ENCODE measurements at places on chromosomes 5 and 9.
A peak's percentile ranks its signal among the peaks of the same experiment; 100 is the strongest.

DNA sequence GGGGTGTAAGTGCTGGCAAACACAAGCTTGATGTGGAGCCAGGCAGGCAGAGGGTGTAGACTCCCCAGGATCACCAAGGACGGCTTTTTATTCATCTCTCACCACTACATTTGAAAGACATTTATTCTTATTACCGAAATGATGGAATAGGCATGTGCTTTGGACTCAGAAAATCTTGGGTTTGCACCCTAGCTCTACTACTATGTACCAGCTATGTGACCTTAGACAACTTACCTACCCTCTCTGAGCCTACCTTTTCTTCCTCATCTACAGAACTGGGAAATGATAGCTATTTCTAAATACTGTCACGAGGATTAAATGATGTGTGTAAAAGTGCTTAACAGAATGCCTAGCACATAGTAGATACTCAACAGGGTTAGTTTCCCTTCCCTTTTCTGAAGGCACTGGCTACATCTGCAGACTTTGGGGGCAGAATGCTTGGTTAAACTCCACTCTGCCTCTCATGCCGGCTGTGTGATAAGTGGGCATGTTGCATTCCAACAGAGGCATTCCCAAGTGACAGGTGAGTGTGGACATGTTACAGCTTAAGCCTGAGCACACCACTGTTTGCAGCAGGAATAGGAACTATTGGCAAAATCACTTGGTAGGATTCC, 94.8 kb downstream of the SLC1A3 start:
- no peak for DNase-seq

DNA sequence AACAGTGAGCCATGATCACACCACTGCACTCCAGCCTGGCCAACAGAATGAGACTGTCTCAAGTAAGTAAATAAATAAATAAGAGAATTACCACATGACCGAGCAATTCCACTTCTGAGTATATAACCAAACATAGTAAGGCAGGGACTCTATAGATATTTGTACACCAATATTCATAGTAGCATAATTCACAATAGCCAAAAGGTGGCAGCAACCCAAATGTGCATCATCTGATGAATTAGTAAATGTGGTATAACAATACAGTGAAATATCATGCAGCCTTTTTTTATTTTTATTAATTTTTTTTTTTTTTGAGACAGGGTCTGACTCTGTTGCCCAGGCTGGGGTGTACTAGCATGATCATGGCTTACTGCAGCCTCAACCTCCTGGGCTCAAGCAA, 33.1 kb downstream of the ALDH7A1 start:
- DNase-seq = no peak

DNA sequence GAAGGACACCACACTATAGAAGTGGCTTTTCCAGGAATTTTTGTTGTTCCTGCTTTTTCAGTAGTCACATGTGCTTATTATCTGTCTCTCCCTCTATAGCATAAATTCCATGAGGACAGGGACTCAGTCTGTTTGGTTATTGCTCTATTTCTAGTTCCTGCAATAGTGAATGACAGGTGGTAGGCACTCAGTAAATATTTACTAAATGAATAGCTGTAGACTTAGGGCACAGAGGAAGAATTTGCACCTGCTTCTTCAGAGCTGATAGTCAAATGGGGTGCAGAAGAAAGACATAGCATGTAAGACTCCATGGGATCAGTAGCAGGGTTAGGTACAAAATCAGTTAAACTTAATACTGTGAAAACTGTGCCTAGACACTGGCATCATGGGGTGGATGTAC, 580.2 kb downstream of the CCDC171 start:
- no peak for DNase-seq

- DNase-seq = no peak
Observed at GRCh38 chr5:115553082-115553481, 8.5 kb upstream of the FEM1C start.

GRCh38 chr5:57950616-57951228, 468.1 kb upstream of the ACTBL2 start:
- DNase-seq = no peak

DNA sequence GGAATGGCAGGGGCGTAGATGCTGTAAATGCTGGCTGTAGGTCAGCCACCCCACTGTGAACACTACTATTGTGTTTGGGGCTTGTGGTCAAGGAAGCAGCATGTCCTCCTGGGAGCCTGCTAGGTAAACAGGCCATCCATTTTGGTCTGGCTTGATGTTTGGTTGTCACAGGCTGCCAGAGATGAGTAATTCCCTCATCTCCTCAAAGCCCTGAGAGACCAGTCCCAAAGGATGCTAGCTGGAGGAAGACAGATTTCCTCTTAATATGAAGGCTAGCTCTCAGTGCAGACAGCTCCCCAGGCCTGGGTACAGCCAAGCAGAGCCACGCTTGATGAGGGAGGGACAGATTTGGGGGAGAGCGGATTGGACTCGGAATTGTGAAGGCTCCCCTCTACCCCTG, 72.5 kb upstream of the MAP1B start:
- DNase-seq = no peak

- no peak for DNase-seq
Observed at GRCh38 chr9:137431416-137431931, 8.3 kb downstream of the NOXA1 start.

GRCh38 chr9:69204849-69205248, 30.8 kb downstream of the TJP2 start:
- no peak for DNase-seq

GRCh38 chr5:88785746-88786565, 97.0 kb downstream of the MEF2C start:
- peak; percentile 66 for DNase-seq

- no peak for DNase-seq
Observed at GRCh38 chr5:72760259-72760658, 56.2 kb upstream of the TNPO1 start.

DNA sequence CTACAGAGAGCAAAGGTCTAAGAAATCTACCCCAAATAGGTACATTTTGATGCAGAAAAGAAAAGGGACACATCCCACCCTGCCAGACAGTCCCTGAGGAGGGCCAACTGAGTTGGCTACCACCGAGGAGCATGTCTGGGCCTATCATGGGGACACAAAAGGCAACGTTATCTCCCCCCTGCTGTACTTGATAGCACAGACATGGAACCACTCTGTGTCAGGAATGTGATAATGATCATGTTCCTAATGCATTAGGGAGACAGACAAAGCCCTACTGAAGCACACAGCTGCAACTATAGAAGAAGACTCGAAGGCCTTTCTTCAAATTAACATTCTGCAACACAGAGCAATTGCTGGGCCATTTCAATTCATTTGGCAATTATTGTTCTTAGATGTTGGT, 84.5 kb downstream of the ENC1 start:
- no peak for DNase-seq

GRCh38 chr9:2395814-2396612, 225.6 kb upstream of the VLDLR start:
- no peak for DNase-seq

- no peak for DNase-seq
Observed at GRCh38 chr9:114787781-114788498, 17.9 kb downstream of the TNFSF15 start.

- no peak for DNase-seq
Observed at GRCh38 chr5:95812074-95812471, 10.5 kb downstream of the GLRX start.

DNA sequence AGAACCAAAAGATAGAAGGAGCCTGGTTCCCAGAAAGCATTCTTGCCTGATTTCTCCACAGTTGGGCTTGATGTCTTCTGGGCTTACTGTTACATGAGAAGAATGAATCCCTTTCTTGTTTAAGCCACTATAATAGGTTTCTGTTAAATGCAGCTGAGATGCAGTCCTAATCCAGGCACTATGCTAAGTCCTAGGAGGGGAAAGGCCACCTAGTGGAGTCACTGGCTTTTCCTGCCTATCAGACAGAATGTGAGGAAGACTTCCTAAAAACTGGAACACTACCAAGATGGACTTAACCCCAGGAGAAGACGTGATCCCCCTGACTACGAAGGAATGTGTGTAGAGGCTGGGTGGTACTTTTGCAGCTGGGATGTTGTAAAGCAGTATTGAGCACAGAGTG, 34.3 kb upstream of the FSD1L start:
- peak; percentile 15 for DNase-seq

GRCh38 chr5:122155546-122155945, 26.2 kb downstream of the ZNF474 start:
- DNase-seq = no peak

DNA sequence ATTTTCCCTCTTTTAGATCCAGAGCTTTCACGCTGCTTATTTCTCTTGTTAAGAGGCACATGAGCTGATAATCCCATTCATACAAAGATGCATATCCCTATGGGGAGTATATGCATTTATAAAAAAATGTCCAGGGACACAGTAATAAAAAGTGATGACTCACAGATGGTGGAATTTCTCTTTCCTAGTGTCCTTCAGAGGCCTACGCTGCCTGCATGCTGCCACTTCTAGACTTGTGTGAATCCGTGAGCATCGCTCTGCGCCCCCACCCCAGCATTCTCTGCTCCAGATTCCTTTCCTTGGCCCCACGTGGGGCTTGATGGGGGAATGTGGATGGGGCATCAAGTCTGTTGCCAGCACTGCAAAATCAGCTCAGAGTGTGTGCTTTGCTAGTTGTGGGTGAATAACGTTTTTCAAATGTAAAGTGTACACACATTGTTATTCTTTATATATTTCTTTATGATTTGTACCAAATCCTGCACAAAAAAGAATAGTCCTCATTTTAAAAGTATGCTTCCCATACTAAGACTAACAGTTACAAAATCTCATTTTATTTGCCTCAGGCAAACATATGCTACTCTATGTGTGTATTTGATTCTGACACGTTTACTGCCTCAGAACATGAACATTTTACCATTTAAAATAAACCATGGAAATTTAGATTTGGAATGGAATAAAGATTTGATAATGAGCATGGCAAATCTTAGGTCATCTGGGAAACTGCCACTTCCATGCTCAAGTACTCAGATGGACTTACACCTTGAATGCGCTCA, 22.4 kb upstream of the RASGRF2 start:
- DNase-seq = no peak

DNA sequence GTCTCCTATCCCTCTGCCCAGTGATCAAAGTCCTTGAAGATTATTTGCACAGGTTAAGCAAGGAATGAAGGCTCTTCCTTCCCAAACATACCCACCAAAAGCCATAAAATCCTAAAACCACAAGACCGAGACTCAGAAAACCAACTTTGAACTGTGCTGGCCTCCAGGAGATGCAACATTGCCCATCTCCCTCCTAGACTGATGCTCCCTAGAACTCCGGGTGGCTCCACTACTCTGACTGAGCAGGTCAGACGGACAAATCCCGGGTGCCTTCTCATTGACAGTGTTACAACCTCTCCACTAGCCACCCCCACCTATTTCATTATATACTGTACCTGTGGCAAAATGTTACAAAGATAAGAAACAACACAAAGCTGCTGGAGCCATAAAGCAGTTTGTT, 110.1 kb downstream of the FANCC start:
- no peak for DNase-seq

DNA sequence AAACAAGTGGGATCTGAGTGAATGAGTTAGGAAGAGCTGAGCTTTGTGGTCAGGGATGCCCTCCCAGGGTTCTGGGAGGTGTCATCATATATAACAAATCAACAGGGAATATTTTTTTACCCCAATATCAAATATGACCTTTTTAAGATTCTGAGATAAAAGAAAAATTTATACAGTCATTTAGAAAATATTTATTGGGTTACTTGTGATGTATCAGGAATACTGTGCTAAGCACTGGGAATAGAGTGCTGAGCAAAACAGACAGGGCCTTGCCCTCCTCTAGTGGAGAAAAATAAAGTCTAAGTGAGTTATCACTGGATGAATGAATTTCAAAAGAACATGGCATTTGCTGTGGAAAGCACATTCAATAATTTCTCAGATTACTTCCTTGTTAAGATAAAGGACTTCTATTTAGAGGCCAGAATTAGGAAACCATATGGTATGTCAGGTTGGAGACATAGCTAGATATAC, 102.9 kb downstream of the BOD1 start:
- DNase-seq = no peak

GRCh38 chr5:104913841-104914281, 1351.3 kb upstream of the NUDT12 start:
- no peak for DNase-seq

DNA sequence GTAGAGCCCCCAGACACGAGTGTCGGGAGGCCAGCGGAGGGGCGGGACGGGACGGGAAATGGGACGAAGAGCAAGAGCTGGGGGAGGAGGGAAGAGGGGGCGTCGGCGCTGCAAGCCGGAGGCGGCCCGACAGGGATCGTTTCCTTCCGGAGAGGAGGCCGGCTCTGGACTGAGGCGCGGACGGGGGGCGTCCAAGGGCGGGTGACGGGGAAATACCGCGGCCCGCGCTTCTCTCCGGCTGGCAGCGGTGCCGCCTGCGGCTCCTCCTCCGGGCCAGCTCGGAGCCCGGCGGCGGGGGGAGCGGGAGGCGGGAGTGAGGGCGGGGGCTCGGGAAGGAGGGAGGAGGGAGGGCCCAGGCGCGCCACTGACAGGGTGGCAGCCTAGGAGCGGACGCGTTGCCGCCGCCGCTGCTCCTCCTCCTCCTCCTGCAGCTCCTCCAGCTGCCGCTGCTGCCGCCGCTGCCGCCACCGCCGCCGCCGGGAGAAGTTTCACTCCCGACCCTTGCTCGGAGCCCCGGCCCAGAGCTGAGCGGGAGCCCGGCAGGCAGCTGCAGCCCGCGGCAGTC, at the start of gene CHSY3:
TSS of gene CHSY3 (plus strand) at position 364 of the 565 bp plus-strand sequence.
- peak; percentile 41 for DNase-seq
